ENCODE measurements at places on chromosomes 6 and 20.

- peak; percentile 95 for DNase-seq
Observed at GRCh38 chr6:38483526-38483925, 156.2 kb downstream of the BTBD9 start.

DNA sequence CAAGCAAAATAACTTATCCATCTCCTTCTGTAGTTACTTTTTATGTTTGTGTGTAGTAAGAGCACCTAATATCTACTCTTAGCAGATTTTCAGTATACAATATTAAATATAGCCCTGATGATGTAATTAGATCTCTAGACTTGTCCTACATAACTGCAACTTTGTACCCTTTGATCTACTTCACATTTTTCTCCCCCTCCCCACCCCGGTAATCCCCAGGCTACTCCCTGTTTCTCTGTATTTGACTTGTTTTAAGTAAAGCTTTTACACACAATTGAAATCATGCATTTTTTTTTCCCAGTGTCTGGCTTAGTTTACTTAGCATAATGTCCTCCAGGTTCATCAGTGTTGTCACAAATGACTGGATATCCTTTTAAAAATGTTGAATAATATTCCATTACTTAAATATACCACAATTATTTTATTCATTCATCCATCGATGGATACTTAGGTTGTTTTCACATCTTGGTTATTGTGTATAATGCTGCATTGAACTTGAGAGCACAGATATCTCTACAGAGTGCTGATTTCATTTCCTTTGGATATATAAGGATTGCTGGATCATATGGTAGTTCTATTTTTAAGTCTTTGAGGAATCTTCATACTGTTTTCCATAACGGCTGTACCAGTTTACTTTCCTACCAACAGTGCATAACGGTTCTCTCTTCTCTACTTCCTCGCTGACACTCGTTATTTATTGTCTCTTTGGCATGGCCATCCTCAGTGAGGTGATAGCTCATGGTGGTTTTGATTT is 212.7 kb downstream of the CDKAL1 start:
- DNase-seq = no peak

GRCh38 chr6:130065609-130066156 is 47.3 kb downstream of the L3MBTL3 start:
- no peak for DNase-seq

DNA sequence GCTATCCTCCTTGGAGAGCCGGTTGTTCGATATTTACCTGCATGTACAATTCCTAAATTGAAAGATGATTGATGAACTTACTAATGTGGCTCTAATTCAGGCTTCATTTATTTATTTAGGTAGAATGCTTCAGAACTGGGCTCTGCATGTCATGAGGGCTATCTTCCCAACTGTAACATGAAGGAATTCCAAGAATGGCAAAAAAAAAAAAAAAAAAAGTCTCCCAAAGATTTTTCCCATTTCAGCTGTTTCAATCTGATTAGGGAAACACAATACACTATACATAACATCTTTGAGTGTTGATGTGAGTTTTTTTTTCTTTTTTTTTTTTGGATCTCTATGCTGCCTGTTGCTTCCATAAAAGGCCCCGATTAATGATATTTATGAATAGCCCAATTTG is 120.1 kb upstream of the SHLD1 start:
- DNase-seq = no peak

- no peak for DNase-seq
Observed at GRCh38 chr20:62477669-62478455, 2.1 kb upstream of the GATA5 start.

- no peak for DNase-seq
Observed at GRCh38 chr6:147648916-147649315, 140.4 kb downstream of the SAMD5 start.

DNA sequence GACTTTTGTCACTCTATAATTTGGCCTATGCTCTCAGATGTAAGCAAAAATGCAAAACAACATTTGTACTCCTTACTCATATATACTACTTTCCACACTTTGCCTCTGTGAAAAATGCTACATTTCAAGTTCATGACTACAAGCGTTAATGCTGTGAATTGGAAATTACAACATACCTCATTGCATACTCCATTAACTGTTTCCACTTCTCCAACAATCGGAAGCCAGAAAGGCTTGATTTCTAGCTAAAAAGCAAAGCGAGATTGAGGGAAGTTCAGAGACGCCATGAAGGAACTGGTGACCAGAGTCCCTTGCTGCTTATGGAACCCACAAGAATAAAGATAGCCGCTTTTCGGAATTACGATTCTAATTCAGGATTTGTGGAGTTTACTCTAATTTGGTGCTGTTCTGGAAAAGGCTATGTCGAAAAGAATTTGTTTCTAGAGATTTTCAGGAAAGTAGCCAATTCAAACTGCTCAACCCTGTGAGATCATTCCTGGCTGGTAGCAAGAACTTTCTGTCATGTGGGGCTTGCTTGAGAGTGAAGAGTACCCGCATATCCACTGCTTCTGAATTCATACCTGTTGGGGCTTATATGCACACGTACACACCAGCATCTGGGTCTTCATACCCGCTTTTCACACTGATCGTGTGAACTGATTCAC is 98.0 kb upstream of the CITED2 start:
- DNase-seq = peak; percentile 83

- DNase-seq = no peak
Observed at GRCh38 chr6:20954315-20954714, 420.1 kb downstream of the CDKAL1 start.

- DNase-seq = no peak
Observed at GRCh38 chr6:10268611-10269310, 146.1 kb downstream of the TFAP2A start.

DNA sequence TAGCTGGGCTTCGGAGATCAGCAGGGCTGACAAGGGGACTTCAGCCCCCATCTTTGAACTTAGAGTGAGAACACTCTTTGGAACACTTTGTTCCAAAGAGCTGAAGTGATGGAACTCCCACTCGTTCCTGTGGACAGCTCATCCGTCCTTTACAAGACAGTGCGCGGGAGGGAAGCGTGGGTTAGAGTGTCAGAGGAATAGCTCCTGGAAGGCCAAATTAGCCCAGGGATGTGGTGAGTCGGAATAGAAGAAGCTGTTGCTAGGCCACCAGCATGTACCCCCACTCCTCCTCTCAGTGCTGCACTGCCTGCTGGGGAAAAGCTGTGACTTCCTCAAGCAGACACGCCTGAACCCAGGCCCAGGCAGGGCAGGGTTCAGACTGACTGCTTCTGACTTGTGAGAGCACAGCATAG is 1.7 kb downstream of the SDCBP2 start:
- peak; percentile 80 for DNase-seq

DNA sequence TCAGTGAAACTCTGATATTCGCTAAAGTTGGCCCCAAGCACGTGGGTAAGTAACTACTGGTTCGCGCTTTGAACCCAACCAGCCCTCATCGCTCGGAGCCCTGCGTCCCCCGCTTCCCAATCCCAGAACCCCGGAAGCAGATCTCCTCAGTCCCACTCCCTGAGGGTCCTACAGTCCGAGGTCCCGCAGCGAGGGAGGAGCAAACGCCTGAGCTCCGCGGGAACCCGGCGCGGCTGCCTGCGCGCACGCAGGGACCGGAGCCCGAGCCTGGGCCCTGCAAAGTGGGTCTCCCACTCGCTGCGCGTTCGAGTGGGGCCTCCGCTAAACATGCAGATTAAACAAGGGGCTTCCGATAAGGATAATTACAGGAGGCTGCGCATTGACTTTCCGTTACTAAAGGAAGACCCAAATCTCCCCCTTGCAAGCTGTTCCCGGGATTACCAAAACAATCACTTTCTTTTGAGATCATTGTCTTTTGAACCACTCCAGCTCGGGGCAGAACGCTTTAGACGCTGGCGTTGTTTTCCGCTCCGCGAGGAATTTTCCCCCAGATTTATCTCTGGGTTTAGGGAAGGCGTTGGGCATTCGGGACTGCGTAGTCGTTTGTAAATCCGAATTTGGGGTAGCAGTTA is 1.3 kb upstream of the VSX1 start:
- DNase-seq = no peak

DNA sequence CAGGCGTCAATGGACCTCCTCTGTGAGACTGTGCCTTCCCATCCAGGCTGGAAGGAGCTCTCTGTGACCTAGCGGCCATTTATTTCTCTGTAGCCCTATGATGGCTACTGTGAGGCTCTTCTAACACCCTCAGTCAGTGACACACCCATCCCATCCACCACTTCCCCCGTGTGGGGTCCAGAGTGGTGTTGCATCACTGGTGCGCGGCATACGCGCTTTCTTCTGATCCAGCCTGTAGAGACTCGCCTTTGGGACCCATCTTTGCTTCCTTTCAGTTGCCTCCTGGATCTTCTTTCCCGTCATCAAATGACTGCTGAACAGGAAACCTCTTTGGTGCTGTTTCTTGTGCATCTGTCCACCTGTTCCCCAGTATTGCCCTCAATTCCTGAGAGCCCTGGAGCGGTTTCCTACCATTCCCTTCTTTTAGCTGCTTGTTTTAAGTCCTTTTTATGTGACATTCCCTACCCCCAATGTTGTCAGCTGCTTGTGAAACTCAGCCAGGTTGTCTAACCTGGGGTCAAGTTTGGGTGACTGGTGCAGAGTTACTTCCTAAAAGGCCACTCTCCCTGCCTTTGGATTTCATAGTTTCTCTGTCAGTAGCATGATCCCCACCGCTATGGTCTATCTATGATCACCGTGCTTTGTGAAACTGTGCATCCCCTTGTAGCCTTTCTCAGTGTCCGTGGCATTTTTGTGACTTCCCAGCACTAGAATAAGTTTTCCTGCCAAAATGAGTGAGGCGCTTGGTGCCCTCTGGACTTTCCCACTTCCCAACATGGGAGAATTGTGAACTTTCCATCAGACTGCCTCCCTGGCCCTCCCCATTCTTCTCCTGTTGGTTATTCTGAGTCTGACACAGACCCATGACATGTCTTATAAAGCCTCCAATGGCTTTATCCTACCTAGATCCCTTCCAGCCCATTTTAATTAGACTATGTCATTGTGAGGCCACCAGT is 5.7 kb downstream of the PRR3 start:
- DNase-seq = no peak

DNA sequence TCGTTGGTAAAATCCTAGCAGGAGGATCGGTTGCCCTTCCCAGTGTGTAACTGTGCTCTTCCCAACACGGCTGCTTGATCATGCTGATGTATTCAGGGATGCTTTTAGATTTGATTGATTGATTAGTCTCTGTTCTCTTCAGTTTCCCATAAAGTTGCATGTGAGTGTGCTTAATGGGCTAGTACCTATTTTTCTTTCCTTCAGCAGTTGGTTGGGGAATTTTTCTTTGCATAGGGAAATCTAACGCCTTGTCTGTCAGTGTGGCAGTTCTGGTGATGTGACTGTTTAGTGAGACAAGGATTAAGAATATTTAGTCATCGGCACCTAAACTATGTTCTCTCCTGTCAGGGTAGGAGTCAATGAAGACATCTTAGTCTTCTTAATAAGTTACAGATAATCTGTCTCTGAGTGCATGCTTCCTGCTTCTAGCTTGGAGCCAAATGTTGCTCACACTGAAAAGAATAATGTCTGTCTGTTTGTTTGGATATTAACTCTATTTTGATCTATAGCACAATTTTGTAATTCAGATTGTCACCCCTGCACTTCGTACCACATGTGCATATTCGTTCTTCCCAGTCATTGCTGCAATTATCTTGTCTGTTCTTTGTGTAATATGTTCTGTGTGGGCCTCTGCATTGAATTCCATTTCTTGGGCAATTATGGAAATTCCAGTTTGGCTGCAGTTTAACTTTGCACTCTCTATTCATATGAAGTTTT is 169.9 kb downstream of the EDN1 start:
- peak; percentile 11 for DNase-seq

DNA sequence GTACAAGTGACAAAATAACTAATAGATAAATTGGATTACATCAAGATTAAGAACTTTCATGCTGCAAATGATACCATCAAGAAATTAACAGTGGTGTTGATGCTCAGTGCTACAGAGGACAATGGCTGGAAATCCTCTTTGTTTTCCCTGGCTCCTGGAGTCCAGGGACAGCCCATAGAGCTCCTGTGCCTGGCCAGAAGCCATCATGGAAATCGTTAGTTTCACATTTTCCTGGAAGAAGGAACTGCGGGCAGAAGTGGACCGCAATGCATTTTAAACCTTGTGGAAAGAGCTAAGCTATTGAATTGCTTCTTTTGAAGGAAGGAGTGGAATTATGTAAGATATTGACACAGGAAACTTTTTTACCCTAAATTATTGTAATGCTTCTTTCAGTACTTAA is 276.0 kb downstream of the GJA1 start:
- DNase-seq = no peak

DNA sequence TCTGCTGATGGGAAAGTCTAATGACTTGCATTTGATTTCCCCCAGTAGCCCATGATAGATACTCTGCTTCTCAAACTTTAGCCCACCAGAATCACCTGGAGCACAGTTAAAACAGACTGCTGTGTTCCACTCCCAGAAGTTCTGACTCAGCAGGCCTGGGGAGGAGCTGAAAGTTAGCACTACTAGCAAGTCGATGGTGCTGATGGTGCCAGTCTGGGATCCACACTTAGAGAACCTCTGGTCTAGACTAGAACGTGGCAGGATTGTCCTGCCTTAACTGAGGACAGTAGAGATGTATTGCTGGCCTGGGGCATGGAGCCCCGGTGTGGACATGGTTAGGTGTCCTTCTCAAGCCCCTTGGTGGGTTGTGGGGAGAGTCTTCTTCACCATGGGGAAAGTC is 8.7 kb downstream of the TOX2 start:
- DNase-seq = no peak

- no peak for DNase-seq
Observed at GRCh38 chr6:34346175-34347119, 46.0 kb downstream of the NUDT3 start.

GRCh38 chr6:134626086-134626485 is 308.2 kb upstream of the SGK1 start:
- no peak for DNase-seq

DNA sequence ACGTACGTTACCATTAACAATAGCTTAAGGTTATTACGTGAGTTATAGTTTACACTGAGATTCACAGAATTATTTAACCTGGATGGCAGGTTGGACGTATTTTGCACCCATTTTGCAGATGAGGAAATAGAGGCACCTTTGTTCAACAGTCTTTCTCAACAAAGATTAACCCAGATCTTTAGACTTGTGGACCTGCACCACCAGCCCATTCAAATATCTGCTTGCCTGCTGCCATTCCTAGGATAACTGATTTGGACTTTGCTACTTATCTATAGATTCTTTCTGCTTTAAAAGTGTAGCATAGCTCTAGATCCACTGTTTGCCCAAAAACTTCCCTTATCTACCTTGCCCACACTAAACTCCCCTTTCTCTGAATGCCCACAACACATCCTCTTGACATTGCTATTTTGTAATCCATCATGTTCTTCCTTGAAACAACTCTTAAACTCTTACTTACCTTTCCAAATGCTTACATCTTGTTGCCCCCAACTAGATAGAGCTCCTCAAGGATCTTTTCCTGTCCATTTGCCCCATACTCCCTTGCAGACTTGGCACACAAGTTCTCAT is 56.4 kb upstream of the TNFAIP3 start:
- no peak for DNase-seq

- peak; percentile 75 for DNase-seq
Observed at GRCh38 chr6:15491255-15491985, 171.4 kb downstream of the DTNBP1 start.

GRCh38 chr6:157814883-157815282 is 8.2 kb upstream of the SNX9 start:
- DNase-seq = no peak

- no peak for DNase-seq
Observed at GRCh38 chr6:39256294-39256940, 27.1 kb upstream of the KCNK5 start.

GRCh38 chr6:126531286-126531685 is 191.4 kb downstream of the CENPW start:
- no peak for DNase-seq

All from inflammatory macrophage treated with lipopolysaccharide for 4 hours (primary cell).